ENCODE measurements at places on chromosomes 7 and 10.

DNA sequence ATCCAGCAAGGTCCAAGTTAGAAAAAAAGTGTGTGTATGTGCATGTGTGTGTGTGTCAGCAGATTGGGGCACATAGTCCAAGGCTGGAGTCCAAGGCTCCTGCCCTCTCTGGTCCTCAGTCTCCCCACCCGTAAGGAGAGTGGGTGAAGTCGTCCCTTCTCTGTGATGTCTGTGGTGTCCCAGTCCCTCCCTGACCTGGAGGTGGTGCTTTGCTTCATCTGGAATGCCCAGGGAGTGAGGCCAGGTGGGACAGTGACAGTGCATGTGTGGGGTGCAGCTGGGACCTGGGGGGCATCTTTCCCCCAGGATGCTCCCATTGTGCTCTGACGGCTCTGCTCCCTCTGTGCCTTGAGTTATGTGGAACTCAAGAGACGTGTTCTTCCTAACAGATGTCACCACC lies 18.0 kb downstream of the AQP1 start:
- DNase-seq, result no peak

GRCh38 chr7:111329367-111330234 lies 232.7 kb downstream of the IMMP2L start:
- DNase-seq, result no peak

GRCh38 chr7:48964074-48964473 lies 39.7 kb downstream of the CDC14C start:
- peak; percentile 54 for DNase-seq

DNA sequence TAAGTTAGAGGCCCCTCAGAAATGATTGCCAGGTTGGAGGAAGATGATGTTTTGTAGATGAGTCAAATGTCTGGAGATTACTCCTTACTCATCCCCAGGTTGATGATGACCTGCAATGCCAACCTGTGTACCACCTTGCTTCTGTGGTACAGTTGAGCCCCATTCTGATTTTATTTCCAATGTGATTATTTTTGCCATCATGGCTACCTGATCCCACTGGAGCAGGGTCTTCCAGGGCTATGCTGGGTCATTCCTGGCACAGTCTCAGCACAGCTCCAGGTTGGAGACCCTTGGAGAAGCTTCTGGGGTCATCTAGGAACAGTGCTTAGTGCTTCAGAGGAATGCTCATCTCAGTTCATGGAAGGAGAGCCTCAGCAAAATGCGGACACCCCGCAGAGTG lies 34.3 kb downstream of the LRRC18 start:
- no peak for DNase-seq

GRCh38 chr7:120996333-120996987 lies 7.9 kb downstream of the CPED1 start:
- DNase-seq, result peak; percentile 8

All from hippocampal formation (tissue), 2 donors.